ENCODE measurements at places on chromosomes 11 and 22.

DNA sequence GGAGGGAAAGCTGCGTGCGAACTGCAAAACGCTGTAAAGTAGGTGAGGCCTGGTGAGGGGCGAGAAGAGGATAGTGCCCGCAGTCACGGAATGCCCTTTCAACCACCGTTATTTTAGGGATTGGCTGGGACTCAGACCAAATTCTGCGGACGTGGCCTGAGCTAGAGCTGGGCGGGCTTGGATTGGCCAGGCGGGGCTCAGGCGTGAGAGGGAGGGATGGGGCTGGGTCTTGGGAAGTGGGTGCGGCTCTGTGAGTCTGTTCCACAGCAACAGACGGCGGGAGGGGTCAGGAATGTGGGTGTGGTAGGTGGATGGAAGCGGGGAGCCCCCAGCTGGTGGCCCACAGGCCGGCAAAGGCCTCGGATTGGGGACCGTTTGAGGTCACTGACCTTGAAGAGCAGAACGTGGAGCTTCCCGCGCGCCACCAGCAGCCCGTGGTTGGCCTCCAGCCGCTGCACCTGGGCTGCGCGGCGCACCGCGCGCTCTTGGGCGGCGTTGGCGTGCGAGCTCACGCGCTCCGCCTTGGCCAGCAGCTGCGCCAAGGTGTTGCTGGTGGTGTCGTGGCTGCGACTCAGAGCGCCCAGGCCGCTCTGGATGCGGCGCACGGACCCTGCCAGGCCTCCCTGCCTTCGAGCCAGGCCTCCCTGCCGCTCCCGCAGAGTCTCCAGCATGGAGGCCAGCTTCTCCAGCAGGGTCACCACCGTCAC lies 444 bp downstream of the CAVIN3 start:
- peak; percentile 96 for DNase-seq

GRCh38 chr22:22927888-22928665 lies 40.5 kb downstream of the IGLL5 start:
- no peak for DNase-seq

DNA sequence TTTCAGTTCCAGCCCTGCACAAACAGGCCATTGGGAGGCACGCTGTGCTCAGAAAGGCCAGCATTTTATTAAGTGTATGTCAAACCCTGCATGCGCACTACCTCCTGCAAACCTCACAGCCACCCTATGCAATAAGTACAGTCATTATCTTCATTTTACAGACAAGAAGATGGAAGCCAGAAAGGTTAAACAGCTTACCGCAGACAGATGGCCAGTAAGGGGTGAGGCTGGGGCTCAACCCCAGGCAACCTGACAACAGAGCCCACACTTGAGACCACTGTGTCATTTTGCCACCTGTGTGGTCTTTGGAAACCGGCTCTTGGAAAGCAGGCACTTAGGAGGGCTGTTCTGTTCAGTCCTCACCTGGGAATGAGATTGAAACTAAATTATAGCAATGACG lies 142.3 kb downstream of the NXPE2 start:
- DNase-seq = no peak

- no peak for DNase-seq
Observed at GRCh38 chr11:68632802-68633201, 51.5 kb upstream of the GAL start.

GRCh38 chr11:64605244-64605560 lies 14.2 kb downstream of the SLC22A12 start:
- DNase-seq = peak; percentile 43

GRCh38 chr22:37501610-37502341 lies 15.6 kb upstream of the MFNG start:
- no peak for DNase-seq

DNA sequence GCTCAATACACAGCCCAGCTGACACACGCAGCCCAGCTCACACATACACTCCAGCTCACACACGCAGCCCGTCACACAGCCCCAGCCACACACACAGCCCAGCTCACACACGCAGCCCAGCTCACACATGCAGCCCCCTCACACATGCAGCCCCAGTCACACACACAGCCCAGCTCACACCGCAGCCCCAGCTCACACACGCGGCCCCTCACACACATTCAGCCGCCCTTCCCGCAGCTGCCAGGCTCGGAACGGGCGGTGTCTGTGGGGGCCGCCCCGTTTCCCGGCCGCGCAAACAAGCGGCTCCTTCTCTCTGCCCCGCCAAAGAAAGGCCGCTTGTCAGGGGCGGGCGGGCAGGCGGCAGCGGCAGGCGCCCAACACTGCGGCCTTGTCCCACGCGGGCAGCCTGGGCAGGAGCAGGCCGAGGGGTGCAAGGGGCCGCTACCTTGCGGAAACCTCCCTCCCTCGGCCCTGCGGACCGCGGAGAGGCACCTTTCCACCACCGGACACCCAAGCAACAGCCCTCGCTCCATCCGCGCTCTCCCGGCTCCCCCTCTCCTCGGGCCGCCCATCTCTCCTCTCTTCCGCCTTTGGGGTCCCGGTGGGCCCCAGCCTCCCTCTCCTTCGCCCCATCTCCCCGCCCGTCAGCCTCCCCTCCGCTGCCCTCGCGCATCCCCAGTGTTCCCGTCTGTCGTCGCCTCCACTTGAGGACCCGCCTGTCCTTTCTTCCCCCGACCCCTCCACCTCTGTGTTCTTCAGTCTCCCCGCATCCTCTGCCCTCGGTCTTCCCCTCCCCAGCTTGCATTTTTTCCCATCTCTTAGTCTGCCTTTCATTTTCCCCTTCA lies 2.2 kb downstream of the PHLDB1 start:
- peak; percentile 69 for DNase-seq

- DNase-seq = no peak
Observed at GRCh38 chr11:34348919-34349318, 8.9 kb downstream of the ABTB2 start.

DNA sequence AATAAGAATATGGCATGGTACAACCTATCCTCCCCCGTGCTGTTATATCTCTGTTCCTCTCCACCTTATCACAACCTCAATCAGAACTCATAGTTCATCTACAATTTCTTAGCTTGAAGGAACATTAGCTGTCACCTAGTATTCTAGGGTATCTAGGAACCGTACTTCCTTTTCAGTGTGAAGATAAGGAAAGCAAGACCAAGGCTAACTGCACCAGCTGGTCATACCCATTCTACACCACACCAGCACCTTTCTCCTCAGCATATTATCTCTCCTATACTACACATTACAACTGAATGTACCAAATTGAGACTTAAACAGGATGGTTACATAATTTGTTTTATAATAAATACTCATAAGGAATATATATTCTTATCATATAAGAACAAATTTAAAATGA lies 73.1 kb downstream of the ARHGAP32 start:
- DNase-seq = no peak

GRCh38 chr11:76339221-76339620 lies 41.7 kb downstream of the THAP12 start:
- peak; percentile 85 for DNase-seq

DNA sequence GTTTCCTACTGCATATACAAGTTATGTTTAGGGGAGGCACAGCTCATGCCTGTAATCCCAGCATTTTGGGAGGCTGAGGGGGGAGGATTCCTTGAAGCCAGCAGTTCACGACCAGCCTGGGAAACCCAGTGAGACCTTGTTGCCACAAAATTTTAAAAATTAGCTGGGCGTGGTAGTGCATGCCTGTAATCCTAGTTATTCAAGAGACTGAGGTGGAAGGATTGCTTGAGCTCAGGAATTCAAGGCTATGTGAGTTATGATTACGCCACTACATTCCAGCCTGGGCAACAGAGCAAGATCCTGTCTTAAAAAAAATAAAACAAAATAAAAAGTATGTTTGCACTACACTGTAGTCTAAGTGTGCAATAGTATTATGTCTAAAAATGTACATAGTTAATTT lies 108.8 kb upstream of the TEAD1 start:
- DNase-seq = no peak

DNA sequence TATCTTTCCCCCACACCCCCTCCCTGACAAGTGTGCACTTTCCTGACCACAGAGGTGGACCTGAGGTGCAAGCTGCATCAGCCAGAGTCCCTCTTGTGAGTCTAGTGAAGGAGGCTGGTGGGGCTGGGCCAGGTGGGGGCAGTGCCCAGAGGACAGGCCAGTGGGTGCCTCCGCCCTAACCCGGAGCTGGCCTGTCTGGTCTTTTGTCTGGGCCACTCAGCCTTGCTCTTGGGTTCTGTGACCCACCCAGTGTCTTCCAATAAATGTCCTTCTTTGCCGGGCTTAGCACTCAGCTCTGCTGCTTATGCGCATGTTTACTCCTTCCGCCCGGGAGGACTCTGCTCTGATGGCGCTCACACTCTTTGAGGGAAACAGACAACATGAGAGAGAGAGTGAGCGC lies 526.2 kb downstream of the TBC1D22A start:
- DNase-seq = no peak

DNA sequence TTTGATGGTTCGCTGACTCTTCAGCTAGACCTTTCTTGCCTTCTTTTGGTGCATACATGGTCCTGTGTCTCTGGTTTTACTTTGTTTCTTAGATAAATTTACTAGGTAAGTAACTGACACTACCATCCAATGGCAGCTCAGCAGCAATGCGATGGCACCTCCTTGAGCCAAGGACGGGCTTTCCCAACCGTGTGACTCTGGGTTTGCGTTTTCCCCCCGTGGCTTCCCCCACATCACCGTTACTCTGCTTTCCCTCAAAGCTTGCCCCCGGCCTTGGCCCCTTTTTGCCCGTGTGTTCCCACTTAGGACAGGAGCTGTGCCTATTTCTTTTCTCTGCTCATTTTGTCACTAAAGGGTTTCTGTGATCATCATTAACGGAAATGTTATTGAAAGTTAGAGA lies 41.5 kb downstream of the TBC1D22A start:
- no peak for DNase-seq

DNA sequence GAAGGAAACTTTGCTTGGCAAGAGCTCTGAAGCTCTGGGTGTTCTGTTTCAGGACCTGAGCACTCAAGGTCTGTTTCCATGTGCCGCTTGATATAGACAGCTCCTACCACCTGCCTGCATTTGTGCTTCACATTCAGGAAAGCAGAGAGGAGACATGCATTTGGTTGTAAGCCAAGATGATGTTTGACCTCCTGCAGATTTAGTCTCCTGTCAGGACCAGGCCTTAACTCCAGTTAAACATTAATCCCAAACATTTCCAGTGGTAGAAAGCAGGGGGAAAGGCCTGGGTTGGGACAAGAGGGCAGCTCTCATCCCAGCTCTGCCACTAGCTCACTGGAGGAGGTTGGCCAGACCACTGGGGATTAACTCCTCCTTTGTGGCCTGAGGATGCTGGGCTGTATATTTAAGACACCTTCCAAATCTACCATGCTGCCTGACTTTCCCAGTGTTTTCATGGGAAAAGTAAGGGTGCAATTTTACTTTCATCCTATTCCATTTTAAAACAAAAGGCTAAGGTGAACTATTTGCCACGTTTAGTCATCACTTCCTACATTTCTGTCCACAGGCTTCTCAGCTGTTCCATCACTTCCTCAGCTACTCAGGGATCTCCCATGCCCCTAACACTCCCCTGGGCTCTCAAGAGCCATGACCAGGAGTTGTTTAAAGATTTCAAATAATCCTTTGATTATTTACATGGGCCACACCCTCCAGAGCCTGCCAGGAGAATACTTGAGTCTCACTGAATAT lies 80.9 kb downstream of the INSC start:
- DNase-seq = no peak

DNA sequence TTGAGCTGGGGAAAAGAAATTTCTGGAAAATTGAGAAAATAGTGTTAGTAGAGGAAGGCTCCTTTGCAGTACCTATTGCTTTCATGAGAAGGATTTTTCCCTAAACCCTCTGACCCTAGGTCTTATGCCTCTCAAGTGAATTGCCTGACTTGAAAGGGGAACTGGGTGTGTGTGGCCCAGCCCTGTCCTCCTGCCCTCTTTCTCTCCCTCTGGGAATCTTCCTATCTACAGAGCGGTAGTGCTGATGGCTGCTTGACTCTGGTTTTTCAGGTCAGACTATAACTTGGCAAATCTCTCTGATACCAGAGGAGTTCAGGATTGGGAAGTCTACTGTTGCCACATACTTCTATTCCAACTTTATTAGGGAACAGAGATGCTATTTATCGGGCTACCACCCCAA lies 19.2 kb downstream of the CAVIN3 start:
- no peak for DNase-seq

DNA sequence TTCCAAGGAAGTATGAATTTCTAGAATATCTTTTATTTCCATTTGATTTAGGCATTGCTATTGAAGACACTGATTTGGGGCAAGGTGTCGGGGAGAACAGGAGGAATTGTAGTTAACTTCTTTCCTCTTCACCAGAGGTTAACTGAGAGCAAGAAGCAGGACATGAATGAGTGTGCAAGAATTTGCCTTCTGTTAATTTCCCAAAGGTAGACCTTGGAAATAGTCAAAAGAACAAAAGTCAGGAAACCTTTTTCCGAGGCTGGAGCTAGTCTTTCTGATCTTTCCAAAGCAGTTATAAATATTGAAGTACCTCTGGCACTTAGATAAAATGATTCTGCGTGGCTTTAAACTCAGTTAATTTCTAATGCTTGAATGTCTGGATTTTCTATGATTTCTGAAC lies 66.9 kb downstream of the MTMR3 start:
- DNase-seq = no peak

DNA sequence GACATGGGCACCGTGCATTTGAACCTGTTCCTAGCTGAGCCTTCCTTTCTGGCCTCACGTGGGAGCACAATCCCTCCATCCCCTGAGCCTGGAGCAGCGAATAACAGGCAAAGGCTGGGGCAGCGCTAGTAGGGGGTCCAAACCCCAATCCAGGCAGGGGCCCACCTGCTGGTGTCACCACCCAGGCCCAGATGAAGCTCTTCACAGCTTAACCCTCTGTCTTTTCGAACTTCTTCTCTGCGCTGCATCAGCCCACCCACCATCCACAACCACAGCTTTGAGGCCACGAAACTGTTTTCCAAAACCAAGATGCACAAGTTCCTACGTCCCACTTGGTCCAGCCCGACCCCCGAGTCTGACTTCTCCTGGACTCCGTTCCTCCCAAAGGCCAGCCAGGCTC lies 11.5 kb downstream of the KCNC1 start:
- peak; percentile 28 for DNase-seq

- no peak for DNase-seq
Observed at GRCh38 chr11:19587979-19588378, 124.7 kb upstream of the NAV2 start.

- DNase-seq = no peak
Observed at GRCh38 chr11:70128435-70128906, 50.4 kb downstream of the ANO1 start.

GRCh38 chr11:2375964-2376551 lies 1.1 kb upstream of the CD81 start:
- DNase-seq = no peak

DNA sequence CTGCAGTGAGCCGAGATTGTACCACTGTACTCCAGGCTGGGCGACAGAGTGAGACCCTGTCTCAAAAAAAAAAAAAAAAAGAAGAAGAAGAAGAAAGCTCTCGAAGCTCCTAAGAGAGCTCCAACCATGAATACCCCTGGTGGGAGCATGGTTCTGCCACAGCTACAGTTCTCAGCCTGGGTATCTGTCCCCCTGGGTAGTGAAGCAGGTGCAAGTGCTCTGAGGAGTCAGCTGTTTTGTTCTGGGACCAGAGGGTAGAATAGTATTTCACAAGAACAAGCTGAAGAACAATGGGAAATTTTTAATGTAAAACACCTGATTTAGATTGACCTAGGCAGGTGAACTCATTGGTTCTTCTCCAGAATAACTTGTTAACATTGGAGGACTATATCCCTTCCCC lies 4.3 kb upstream of the HYOU1 start:
- no peak for DNase-seq

GRCh38 chr11:17076517-17077239 lies 789 bp downstream of the RPS13 start:
- DNase-seq = no peak

Data from Right ventricle myocardium inferior (tissue), 1 donor.